Cortex of kidney (tissue), 1 donor: ENCODE measurements at places on chromosomes 11 and 22.

DNA sequence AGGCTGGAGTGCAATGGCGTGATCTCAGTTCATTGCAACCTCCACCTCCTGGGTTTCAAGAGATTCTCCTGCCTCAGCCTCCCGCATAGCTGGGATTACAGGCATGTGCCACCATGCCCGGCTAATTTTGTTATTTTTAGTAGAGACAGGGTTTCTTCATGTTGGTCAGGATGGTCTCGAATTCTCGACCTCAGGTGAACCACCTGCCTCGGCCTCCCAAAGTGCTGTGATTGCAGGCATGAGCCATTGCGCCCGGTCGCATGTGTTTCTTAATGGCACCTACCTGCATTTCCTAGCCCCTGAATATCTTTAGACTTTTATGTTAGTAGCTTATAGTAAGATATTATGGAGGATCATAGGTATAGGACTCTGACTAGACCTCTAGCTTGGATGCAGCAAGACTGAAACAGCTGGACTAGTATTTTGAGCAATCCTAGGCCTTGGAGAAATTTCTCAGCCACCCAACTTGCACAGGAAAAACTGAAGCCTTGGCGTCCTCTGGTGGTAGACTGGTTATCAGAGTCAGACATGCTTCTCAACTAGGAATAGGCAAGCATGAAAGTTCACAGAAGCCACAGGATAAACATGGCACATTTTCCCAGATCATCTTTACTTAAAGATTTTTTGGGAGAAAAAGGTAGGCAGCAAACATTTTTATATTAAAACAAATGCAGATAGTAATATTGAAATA, 22.7 kb upstream of the C1QTNF4 start:
- DNase-seq = no peak

DNA sequence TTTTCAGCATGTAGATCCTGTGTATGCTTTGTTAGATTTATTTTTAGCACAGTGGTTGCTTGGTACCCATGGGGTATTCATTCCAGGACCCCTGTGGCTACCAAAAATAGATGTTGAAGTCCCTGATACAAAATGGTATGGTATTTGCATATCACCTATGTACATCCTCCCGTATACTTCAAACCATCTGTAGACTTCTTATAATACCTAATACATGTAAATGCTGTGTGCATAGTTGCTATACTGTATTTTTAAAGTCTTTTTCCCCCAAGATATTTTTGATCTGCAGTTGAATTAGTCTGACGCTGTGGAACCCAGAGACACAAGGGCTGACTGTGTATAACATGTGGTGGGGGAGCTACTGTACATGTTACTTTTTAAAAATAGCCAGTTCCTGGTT, 101.1 kb downstream of the ATXN10 start:
- no peak for DNase-seq

- DNase-seq = no peak
Measured at GRCh38 chr11:10319702-10320558, 15.1 kb downstream of the ADM start.

DNA sequence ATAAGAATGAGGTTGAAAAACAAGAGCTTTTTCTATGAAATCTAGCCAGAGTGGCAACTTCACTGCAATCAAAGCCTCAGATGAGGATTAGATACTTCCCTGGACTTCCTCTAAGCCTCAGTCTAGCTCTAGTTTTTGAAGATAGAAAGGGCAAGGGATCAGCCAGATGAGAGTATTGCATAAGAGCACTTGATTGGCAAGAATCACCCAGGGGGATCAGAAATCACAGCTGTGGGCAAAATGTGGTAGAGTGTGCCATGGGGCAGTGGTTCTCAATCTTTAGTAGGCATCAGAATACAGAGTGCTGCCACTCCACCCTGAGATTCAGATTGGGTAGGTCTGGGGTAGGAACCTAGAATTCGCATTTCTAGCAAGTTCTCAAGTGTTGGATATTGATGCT, 82.4 kb downstream of the EXT2 start:
- no peak for DNase-seq

- DNase-seq = no peak
Measured at GRCh38 chr11:115462757-115463156, 41.5 kb downstream of the CADM1 start.

DNA sequence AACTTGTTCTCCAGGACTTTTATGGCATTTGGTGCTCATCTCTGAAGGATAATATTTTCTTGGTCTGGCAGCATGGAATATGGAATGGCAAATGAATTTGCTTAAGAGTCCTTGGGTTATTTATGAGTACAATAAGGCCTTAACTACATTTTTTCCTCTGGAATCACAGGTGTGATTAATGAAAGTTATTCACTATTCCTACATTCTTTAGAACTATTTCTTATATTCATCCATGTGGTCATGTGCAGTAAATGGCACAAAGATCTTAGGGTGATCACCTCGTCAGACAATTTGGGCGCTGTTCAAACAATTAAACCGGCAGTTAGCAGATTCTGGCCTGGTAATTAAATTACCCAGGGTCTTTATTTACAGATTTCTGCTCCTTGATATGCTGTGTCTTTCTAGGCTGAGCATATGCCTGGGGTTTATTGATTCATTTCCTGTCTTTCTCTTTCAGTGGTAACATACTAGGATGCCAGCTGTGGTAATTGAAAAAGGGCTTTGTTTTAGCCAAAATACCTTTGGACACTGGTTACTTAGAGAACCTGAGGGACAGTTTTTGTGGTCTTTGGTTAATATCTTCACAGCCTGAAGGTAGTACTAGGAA, 31.6 kb downstream of the SIK2 start:
- DNase-seq = no peak

- no peak for DNase-seq
Measured at GRCh38 chr11:62889484-62890437, 9.1 kb downstream of the SLC3A2 start.

GRCh38 chr11:12838463-12839123, 164.4 kb downstream of the TEAD1 start:
- no peak for DNase-seq

DNA sequence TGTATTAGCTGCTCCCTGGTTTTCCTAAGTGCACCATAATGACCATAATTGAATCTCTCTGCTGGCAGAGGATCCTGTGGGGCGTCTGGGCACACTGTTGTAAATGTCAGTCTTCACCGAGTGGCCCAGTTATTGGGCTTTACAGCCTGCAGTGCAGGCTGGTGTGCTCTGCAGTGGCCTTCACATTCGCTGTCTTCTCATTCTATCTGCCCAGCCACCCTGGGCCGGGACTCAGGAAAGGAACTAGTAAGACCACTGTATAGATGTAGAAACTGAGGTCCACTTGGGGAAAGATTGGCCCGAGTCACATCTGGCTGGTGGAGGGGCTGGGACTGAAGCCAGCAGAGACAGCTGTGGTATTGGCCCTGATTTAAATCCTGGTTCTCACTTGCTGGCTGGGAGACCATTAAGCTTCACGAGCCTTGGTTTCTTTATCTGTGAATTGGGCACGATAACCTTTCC, 49.3 kb downstream of the TSPAN18 start:
- DNase-seq = no peak

GRCh38 chr11:129489249-129489648, 113.6 kb downstream of the BARX2 start:
- DNase-seq = no peak

- no peak for DNase-seq
Measured at GRCh38 chr11:6547177-6547576, 50.1 kb downstream of the DNHD1 start.

GRCh38 chr11:34566736-34567135, 53.1 kb upstream of the ELF5 start:
- DNase-seq = no peak

- no peak for DNase-seq
Measured at GRCh38 chr11:17511571-17511970, 32.6 kb downstream of the USH1C start.

DNA sequence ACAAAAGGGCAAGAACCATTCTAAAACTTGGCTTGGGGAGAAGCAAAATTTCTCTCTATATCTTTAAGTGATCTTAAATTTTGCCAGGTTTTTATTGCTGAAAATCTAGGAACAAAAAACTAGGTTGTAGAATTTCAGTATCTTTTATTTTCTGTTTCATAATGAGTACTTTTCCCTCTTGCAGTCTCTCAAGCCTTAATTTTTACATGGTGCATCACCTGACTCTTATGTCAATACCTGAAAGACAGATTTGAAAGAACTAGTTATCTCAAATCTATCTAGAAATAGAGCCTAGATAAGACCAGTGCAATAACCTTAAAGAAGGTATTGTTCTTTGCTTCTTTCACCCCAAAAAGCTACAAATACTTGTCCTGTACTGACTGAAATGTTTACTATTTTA, 122.1 kb downstream of the TRIM44 start:
- DNase-seq = no peak

- DNase-seq = no peak
Measured at GRCh38 chr11:65210361-65210731, 28.6 kb downstream of the CAPN1 start.

DNA sequence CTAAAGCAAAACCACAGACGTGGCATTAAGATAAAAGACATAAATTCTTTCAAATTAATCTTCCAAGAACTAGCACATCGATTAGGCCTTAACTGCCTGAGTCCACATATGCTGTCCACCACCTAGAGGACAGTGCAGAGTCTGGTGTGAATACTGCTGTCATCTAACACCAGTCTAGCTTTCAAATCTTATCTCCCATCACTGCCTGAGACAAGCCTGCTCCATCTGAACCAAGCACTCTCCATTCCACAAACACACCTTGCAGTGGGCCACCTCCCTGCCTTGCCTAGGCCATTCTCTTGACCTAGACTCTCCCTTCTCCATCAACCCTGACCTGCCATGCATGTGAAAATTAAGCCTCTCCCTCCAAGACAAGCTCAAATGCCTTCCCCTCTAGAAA, 129.5 kb upstream of the PITPNB start:
- DNase-seq = no peak
